ENCODE measurements at places on chromosomes 5 and 9. TPM values are rescaled to one million over a fixed set of nuclear protein-coding genes. Genes with fewer than 3 reads are reported as not detected.

The HAPLN1 gene
- total RNA-seq: not detected

The NR4A3 gene
- 0.24 TPM for total RNA-seq

The CENPK gene
- 9.3 TPM for total RNA-seq

The DNAH5 gene
- 0.52 TPM for total RNA-seq

The CAMLG gene
- total RNA-seq: 15.7 TPM

The CAAP1 gene
- 12.1 TPM for total RNA-seq

The BARHL1 gene
- total RNA-seq: not detected

The PCDHB12 gene
- total RNA-seq: 0.72 TPM

The PCDHA5 gene
- 0.08 TPM for total RNA-seq

The C8G gene
- not detected for total RNA-seq

The GDNF gene
- 0.80 TPM for total RNA-seq

The SPATA31C1 gene
- total RNA-seq: not detected

The PHYHD1 gene
- total RNA-seq: 12.4 TPM

The FOXI1 gene
- total RNA-seq: 0.16 TPM

The FBXL7 gene
- total RNA-seq: 2.0 TPM

The SLCO6A1 gene
- total RNA-seq: not detected

The FOCAD gene
- 17.1 TPM for total RNA-seq

The CER1 gene
- not detected for total RNA-seq

The PCDHB2 gene
- total RNA-seq: 2.2 TPM
